ENCODE measurements at places on chromosomes 6 and 20.

GRCh38 chr6:138404666-138405337 lies 779 bp downstream of the HEBP2 start:
- DNase-seq, result no peak

DNA sequence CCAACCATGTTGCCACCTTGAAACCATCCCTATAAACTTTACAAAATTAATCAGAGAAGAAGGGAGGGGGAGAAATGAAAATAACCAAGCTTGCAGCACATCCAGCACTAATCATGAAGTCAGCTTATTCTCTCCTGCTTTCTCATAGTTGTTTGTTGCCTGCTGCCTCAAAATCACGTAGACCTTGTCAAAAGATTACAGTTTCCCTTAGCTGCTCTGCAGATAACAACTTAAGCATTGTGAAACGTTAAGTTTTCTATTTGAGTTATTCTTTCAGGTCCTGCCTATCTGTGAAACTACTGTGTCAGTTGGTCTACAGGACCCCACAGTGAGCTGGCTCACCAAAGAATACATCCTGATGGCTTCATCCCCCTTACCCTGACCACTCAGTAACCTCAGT lies 32.9 kb downstream of the SLC17A4 start:
- no peak for DNase-seq

DNA sequence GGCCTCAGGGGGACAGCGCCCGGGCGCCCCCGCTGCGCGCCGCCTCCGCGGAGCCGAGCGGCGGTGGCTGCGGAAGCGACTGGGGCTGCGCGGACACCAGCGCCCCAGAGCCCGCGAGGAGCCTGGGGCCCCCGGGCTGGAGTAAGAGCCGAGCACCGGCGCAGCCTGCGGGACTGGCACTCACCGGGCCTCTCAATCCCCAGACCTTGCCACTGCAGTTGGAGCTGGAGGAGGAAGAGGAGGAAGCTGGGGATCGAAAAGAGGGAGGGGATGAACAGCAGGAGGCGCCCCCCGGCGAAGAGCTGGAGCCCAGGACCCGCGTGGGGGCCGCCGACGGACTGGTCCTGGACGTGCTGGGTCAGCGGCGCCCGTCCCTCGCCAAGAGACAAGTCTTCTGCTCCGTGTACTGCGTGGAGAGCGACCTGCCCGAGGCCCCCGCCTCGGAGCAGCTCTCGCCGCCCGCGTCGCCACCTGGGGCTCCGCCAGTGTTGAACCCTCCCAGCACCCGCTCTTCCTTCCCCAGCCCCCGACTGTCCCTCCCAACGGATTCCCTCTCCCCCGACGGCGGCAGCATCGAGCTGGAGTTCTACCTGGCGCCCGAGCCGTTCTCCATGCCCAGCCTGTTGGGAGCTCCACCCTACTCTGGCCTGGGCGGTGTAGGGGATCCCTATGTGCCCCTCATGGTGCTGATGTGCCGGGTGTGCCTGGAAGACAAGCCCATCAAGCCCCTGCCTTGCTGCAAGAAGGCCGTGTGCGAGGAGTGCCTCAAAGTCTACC lies 590 bp downstream of the RNF217 start:
- no peak for DNase-seq

DNA sequence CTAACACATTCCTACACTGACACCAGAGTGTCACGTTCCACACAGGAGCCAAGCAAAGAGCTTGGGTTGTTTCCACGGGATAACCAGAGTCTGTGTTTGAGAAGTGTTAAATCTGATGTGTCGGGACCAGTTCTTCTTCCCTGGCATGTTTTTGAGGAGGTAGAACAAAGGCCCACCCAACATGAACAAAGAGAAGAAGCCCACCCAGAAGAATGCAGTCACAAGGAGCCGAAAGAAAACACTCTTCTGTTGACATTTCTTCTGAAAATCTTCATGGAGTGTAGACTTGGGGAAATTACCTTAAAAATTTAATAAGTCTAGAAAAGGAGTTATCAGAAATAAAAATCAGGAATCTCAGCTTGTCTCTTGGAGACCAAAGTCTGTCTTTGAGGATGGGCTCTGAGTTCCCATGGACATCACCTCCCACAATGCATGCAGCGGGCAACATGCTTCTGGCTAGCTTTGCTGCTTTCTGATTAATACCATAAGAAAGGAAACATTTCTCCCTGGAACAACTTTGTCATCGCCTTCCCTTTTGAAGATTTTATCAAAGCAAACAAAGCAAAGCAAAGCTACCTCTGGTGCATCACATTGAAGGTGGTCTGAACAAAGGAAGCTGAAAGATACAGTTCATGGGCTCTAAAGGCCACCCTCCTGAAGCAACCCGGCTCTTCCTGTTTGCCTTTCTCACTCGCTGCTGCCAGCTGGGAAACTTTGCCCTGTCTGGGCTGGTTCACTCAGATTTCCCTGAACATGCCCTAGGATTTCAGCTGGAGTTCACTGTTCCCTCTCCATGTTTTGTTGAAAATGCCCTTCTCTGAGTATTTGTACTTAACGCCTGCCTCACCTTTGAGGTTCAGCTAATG lies 448.1 kb downstream of the KIF16B start:
- DNase-seq, result no peak

DNA sequence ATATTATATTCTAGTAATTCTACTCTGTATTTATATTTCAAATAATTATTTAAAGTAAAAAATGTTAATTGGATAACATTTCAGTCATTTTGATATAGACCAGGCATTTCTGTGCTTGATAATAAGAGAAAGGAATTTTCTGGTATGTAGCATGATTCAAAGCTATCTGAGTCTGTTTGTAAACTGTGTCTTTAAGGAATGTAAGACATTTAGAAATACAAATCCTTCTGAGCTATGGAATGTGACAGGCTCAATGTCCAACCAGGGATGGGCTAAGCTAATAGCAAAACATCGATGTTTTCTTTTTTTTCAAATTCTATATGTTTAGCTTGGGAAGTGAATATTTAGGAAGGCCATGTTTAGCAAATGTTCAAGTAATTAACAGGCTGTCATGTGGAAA lies 41.5 kb upstream of the FAM83B start:
- DNase-seq, result no peak

- no peak for DNase-seq
Measured at GRCh38 chr6:75081921-75082320, 123.9 kb downstream of the COL12A1 start.

DNA sequence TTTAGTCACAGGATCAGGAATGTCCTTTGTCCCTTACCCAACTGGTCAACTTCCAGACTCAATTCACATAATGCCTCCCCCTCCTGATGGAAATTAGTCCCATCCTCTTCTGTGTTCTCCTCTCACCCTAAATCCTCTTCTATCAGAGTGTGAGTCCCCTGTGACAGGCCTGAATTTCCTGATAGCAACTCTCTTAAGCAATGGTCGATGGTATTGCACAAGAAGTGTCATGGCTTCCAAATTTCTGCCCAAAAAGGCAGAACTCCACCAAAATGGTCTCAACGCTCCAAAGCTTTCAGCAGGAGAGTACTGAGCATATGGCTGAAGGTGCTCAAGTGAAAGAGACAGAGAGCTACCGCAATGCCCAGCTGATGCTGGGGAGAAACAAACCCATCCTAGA lies 2.4 kb downstream of the PREP start:
- DNase-seq, result no peak

DNA sequence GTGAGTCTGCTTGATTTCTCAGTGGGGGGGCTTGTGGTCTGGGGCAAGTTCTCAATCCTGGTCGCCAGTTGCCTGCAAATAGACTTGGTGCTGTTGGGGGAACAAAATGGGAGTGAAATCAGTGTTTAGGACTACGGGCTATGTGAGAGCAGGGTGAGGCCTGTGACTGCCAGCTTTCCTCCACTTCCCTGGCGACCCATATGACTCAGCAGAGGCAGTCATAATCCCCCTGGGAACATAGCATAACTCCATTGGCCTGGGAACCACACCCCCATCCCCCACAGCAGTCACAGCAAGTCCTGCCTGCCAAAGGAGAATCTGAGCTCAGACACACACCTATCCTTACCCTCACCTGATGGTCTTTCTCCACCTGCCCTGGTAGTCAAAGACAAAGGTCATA lies 387.9 kb downstream of the LMBRD1 start:
- no peak for DNase-seq

DNA sequence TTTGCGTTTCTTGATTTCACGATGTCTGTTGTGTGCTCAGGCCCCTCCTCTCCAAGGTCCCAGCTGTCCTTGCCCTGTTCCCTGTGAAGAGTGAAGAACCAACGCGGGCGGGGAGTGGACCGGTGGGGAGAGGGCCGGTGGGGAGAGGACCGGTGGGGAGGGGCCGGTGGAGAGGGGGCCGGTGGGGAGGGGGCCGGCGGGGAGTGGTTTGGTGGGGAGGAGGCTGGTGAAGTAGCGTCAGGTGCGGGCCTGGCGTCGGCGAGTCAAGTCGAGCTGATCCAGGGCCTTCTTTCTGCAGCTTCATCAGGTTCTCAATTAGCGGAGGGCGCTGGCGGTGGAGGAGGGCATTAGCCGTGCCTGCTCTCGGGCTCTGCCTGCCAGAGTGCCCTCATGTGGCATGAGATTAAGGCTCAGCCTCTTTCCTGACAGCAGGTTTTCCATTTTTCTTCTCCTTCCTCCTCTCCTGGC lies 21.2 kb upstream of the BHLHE23 start:
- no peak for DNase-seq

DNA sequence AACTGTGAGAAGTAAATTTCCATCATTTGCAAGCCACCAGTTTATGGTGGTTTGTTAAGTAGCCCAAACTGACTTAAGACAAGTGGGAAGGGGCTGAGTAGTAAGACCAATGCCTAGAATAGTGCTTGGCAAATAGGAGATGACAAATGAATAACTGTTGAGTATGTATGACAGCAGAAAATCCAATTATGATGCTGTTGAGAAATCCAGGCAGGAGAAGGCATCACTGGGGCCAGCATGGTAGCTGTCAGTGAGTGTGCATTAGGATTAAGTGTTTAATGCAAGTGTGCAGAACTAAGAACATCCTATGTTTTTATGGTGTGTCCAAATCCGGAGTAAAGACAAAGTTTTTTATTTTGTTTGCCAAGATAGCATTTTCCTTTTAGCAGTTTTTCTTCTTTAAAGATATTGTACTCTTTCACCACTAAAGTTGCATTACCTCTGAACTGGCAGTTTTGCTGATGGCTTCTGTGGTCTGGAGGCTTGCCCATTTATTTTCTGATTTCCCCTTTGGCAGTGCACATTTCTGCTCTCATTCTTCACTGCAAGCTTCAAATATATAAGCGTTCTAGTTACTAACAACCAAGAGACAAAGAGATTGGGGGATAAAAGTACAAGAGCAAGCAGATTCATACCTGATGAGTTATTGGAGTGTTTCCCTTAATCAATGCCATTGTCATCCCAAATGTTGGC lies 289.7 kb downstream of the KCNQ5 start:
- no peak for DNase-seq

DNA sequence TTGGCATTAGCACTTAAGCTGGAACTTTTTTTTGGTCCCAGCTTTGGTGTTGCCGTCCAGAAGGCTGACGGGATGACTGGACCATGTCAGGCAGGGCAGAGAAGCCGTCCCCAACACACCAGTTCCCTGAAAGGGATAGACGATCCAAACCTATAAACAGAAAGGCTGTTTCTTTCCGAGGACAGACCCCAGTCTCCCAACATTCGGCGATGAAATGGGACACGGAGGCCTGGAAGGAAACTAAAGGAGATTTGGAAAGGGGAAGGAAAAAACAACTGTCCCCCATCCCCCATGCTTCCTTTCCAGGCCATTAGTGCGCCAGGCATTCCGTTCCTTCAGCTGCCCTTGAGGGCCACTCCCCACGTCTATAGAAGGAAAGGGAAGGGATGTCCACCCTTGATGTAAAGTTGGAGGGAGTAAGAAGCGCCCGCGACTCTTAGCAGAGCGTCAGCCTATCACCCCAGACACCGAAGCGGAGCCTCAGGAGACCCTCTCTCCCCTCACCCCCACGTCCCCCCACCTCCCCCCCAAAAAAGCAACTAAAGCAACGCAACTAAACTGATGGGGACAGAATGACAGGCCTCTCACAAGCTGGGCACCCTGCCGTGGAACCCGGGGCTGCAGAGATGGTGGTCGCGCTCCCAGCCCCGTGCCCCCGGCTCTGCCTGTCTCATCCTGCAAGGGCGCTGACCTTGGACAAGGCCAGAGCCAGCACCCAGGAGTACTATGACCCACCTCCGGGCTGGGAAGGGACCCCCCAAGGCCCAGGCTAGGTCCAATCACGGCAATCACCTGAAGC lies 638 bp downstream of the BLCAP start:
- DNase-seq, result no peak
